ENCODE measurements at places on chromosomes 12 and 14.
A peak's percentile ranks its signal among the peaks of the same experiment; 100 is the strongest.

GRCh38 chr12:62259631-62259992, 592 bp upstream of the USP15 start:
- no peak for DNase-seq

GRCh38 chr12:62865937-62866336, 69.0 kb downstream of the PPM1H start:
- DNase-seq: no peak

DNA sequence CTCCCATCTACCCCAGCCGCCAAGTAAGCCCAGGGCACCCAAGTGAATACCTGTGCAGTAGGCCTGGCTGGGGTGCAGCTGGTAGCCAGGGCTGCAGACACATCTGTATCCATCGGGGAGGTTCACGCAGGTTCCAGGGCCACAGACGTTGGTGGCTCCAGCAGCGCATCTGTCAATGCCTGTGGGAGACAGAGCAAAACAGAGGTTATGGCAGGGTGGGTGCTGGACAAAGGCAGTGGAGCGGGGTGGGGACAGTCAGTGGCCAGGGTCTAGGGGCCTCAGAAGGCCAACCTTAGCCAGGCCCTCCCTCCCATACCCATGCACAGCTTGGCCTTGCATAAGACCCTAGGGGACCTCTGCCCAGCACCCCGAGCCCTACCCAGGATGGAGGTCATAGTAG, 29.2 kb downstream of the ISCA2 start:
- DNase-seq: no peak

GRCh38 chr12:69419701-69420100, 50.5 kb upstream of the FRS2 start:
- no peak for DNase-seq

DNA sequence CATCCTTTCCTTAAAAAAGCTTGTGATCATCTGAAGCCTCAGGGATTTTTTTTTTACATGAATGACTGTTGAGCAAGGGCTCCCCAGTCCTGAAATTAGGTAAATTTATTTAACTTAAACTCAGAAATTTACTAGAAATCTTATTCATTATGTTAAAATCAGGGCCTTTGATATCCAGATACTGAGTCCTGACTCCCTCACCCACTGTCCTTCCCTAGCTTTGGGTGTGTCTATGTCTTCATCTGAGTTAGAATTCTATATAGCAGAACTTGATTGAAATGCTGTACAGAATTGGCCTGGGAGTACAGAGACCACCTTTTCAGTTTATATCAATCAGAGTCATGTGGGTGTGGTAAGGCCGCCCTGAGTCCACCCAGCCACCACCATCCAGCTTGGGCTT, 260.0 kb downstream of the CACNA1C start:
- DNase-seq: no peak

GRCh38 chr12:48078901-48079300, 27.0 kb downstream of the SENP1 start:
- DNase-seq: no peak

GRCh38 chr12:42283739-42284138, 42.2 kb downstream of the ZCRB1 start:
- DNase-seq: no peak

DNA sequence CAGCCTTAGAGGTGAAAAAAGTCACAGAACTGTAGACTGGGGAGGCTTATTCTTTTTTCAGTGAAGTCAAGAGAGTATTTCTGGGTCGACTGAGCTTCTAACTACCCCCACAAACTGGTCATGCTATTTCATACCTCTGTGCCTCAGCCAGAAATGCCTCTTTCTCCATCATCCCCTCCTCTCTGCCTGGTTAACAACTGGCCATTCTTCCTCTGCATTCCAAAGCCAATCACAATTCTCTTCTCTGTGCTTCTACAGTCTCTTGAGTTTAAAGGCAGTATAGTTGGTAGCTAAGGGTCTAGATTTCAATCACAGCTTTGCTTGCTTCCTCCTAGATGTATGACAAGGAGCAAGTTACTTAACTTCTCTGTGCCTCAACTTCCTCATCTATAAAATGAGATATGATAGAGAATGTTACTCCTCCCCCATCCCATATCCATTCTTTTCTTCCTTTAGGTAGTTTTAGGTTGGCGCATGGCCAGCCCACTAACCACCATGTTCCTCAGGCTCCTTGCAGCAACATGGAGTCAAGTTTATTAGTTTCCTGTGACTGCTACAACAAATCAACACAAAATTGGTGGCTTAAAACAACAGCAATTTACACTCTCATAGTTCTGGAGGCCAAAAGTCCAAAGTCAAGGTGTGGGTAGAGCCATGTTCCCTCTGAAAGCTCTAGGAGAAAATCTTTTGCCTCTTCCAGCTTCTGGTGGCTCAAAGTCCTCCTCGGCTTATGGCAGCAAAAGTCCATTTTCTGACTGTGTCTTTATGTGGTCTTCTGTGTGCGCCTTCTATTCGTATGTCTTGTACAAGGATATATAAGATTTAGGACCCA, 62.5 kb downstream of the ITPR2 start:
- DNase-seq: no peak

- DNase-seq: no peak
Observed at GRCh38 chr14:62692490-62693106, 352.7 kb downstream of the KCNH5 start.

GRCh38 chr12:2260441-2260840, 207.7 kb downstream of the CACNA1C start:
- DNase-seq: no peak

- DNase-seq: no peak
Observed at GRCh38 chr14:94394025-94394493, 5.7 kb upstream of the SERPINA1 start.

DNA sequence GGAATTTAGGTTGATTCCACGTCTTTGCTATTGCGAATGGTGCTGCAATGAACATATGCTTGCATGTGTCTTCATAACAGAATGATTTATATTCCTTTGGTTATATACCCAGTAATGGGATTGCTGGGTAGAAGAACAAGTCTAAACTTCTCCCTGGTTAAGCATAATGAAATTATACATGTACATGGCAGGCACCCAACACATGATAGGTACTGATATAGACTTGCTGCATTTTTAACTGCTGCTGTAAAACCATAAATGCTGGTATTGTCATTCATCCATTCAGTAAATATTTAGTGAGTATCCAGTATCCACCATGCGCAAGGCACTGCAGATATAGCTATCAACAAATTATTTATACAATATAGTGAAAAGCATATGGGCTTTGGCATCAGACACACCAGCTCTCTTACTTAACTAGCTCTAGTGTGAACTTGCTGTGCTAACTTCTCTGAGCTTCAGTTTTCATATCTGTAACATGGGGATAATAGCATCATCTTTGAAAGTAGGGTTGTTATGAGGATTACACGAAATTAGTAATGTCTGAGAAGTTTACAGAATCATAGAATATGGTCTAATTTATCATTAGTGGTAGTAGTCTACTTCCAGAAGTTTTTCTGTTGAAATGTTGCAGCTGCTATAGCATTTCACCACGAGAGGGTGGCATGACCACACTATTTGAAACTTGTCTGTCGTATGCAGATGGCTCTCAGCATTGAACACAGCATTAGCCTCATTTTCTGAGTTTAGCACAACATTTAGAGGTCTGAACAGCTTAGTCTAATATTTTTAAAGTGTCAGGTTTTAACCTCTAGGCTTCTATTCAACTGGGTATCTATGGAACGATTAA, 32.0 kb upstream of the SEL1L start:
- peak; percentile 48 for DNase-seq

GRCh38 chr14:81396113-81396512, 4.0 kb downstream of the STON2 start:
- no peak for DNase-seq

DNA sequence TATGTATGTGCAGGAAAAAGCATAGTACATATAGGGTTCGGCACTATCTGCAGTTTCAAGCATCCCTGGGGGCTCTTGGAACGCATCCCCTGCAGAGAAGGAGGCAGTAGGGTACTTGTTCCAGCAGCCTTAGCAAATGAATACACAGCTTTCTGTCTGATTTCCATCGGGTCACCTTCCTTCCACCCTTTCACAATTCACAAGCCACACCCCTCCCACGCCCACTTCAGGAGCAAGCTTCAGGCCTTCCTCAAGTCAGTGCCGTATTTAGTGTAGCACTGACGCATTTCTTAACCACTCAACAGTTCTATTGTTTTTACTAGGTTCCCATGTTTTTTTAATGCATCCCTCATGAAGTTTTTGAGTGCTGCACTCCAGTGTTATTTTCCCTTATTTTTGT, 64.2 kb downstream of the CLMN start:
- no peak for DNase-seq

- DNase-seq: no peak
Observed at GRCh38 chr14:99769123-99769522, 24.1 kb upstream of the EML1 start.

DNA sequence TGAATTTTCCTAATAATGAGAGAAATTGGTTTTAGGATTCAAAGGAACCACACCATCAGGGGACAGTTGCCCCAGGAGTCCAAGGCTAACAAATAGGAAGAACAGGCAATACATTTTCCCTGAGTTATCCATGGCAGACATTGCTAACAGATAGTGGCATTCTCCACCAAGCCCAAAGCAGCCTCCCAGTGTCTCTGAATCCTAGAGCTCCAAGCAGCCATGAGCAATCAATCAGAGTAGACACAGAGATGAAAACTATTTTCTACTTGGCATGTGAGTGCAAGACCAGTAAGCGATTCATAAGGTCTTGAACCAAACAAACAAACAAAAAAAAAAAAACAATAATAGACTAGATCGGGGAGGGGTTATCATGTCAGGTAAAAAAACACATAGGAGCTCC, 515.7 kb downstream of the MED13L start:
- DNase-seq: no peak

GRCh38 chr12:21992823-21993222, 51.6 kb upstream of the ABCC9 start:
- DNase-seq: no peak

DNA sequence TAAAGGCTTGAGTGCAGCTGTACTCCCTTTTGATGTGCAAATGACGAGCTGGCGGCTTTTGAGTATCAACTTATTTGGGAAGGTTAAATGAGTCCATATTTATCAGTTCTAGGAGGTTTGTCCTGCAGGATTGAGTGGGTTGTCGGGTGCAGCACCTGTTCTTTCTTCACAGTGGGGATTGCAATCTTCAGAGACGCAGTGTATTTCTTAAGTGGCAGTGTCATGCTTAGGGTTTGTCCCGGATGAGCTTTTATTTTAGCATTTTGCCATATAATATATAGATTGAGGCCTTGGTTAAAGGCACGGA, 1.2 kb downstream of the FUT8 start:
- peak; percentile 43 for DNase-seq

- DNase-seq: no peak
Observed at GRCh38 chr14:98984027-98984718, 287.8 kb downstream of the BCL11B start.

- DNase-seq: no peak
Observed at GRCh38 chr14:97270308-97270707, 473.1 kb downstream of the VRK1 start.

GRCh38 chr12:99002731-99003130, 357.6 kb downstream of the APAF1 start:
- no peak for DNase-seq

DNA sequence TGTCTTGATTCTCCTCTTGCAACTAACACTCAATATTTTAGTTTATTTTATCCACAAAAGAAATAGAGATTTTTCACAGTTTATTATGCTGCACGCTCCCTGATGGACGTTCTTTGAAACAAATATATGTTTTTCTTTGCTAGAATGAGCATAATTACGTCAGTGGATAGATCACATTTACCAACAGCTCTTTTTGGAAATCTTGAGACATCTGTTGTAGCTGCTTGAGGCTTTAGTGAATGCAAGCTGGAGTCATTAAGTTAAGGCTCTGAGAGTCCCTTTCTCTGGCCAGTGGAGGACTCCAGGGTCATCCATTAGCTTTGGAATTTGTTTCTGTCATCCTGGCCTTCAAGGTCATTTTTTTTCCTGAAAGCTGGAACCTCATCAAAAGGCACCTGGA, 405.6 kb upstream of the TMEM132C start:
- DNase-seq: no peak

GRCh38 chr12:9756170-9756569, 4.5 kb downstream of the CD69 start:
- no peak for DNase-seq

DNA sequence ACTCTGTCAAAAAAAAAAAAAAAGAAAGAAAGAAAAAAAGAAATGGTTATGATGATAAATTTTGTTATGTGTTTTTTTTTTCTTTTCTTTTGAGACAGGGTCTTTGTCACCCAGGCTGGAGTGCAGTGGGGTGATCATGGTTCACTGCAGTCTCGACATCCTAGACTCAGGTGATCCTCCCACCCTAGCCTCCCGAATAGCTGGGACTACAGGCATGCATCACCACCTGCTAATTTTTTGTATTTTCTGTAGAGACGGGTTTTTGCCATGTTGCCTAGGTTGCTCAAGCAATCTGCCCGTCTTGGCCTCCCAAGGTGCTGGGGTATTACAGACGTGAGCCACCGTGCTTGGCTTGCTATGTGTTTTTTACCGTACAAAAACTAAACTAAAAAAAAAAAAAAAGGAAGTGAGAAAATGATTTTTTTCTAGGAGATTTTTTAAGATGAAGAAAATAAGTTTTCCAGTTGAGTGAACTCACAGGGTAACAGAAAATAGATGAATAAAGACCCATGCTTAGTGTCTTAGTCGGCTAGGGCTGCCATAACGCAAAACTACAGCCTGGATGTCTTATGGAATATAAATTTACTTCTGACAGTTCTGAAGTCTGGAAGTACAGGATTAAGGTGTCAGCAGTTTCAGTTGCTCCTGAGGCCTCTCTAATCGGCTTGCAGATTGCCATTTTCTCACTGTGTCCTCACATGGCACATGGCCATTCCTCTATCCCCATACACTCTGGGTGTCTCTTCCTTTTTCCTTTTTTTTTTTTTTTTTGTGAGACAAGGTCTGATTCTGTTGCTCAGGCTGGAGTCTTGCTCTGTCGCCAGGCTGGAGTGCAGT, 13.2 kb upstream of the APOF start:
- DNase-seq: no peak

GRCh38 chr12:76014007-76014406, 17.6 kb downstream of the PHLDA1 start:
- no peak for DNase-seq

DNA sequence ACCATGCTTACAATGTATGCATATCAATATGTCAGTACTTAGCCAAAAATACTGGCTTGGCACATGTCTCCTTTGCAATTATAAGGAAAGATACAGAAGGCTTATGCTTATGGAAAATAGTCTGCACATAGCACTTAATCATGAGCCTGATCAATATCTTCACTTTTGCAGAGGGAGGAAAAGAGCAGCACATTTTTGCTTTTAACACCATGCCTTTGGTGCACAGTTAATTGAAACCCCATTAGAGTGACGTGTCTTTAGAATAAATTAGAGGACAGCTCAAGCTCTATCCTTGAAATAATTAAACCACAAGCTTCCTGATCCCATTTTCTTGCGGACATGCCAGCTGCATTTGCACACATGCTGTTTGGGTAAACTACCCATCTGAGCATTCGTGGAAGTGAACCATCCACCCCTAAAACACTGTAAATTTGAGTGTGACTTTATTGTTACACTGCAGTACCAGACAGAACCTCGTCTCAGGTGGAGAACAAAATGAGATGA, 839.9 kb upstream of the MGAT4C start:
- DNase-seq: no peak

GRCh38 chr12:14207905-14208551, 157.5 kb upstream of the ATF7IP start:
- no peak for DNase-seq

Data from globus pallidus (tissue), 1 donor.